ENCODE measurements at places on chromosomes 11 and 22.

DNA sequence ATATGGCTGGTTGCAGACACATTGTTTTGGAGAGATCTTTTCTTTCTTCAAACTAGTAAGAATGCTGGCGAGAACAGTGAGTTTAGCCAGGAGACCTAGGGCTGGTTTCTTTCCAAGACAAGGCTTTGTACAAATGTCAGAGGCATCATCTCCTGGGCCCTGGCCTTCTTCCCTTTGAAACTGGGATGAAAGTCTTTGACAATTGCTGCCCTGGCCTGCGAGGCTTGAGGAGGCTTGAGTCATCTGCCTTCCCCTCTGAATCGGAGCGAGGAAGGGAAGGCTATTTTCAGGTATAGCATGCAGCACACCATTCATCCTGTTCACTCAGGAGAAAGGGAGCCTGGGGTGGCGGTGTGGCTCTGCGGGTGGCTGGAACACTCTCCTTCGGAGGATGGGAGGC lies 21.5 kb upstream of the PARVG start:
- DNase-seq: no peak

- no peak for DNase-seq
Observed at GRCh38 chr11:62850911-62851806, 11.8 kb upstream of the WDR74 start.

- no peak for DNase-seq
Observed at GRCh38 chr11:130051082-130051481, 18.6 kb upstream of the APLP2 start.

DNA sequence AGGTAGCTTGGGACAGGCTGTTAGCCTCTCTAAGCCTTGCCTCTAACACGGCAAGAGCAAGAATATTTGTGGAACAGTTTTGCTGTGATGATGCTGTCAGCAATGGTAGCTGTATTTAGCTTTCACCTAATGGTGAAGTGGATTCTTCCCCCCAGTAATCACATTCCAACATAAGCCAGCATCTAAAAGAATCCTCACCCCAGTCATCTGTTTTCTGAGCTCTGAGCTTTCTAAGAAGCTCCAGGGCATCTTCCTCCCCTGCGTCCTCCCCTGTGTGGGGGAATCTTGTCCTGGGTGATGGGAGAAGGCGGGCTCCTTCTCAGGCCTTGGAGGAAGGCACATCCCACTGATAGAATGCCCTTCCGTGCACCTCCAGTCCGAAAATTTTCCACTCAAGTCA lies 367.6 kb downstream of the BRD1 start:
- DNase-seq: no peak

DNA sequence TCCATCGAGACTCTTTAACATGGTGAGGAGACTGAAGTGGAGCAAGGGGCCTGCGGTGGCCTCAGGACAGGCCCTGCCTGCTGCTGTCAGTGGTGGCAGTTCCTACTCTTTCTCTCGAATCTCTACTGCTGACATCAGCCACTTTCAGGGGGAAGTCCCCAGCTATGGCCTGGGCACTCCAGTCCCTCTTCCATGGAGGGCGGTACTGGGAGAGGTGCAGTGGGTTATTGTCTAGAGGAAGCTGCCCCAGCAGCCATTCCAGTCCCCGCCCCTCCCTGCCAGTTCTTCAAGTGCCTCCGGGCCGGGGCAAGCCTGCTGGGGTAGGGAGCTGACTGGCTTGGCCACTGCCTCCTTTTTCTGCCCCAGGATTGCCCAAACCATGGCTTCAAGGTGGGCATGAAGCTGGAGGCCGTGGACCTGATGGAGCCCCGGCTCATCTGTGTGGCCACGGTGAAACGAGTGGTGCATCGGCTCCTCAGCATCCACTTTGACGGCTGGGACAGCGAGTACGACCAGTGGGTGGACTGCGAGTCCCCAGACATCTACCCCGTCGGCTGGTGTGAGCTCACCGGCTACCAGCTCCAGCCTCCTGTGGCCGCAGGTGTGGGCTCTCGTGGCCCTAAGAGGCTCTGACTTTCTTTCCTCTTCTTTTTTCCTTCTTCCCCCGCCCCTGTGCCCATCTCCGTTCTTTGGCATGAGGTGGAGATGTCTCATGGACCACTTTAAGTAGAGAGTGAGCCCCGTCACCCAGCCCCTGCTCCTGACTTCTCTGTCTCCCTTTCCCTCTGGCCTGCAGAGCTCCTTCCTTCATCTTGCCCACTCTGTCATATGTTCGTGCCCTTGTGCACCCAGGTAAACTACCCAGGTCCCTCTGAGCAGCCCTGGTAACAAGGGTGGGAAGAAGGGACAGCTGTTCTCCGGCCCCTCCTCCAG lies 13.7 kb downstream of the CHADL start:
- no peak for DNase-seq
